Bronchial epithelial cell (primary cell): ENCODE measurements at places on chromosomes 6 and 20.

DNA sequence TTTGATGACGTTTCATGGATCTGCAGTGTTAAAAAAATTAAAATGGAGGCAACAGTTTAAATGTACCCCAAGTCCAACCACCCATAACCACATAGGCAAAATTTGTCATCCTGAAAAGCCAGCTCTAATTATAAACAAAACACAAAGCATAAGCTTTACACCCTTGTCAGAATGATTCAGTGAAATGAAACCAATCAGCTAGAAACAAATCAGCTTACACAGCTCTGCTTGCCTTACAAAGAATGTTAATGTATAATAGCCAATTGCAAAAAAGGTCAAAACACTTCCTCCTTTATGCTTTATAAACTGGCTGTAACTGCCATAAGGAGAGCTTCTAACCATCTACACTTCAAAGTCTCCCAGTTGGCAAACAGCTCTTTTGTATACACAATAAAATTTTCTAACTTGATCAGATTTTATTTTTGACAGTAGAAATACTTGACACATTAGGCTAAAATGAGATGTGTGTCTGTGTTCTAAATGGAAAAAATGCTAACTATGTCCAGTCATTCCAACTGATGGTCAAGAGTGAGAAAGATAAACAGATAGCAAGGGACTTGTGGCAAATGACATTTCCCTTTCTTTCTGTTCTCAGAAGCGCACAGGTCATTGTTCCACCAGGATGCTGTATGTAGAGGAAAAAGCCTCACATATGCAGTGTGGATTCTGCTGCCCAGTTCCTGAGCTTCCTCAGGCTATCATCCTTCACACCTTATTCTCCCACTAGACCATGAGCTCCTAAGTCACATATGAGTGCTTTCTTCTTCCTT is 344.3 kb upstream of the ID4 start:
- DNase-seq = no peak

DNA sequence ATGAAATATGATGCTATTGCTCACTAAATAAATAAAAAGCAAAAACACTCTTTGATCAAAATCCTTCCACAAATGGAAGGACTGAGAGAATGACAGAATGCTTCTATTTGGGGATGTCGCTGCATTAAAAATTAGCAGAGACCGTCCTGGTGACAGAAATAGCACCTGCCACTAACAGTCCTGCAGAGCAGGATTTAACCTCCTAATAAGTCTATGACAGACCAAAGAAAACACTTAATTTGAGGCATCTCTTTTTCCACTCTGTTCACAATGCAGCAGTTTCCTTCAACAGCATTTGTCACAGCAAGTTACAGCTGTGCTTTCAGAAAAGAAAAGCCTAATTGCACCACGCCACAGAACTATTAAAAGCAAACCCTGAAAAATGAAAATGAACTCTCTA is 140.6 kb upstream of the BEND6 start:
- no peak for DNase-seq

DNA sequence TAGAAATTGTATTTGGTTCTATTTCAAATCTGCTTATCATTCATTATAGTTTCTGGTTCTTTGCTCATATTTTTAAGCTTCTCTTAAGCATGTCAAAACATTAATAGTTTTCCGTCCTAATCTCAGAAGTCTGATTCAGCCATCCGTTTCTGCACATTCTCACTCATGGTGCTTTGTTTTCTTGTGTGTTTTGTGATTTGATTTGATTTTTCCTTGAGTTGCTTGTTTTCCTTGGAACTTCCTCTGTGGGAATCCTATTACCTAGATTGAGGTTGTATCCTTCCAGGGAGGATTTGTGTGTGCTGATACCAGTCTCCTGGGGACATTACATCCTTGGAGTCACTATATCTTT is 7.9 kb downstream of the SNX9 start:
- no peak for DNase-seq

GRCh38 chr6:4350567-4351519 is 215.5 kb upstream of the ECI2 start:
- peak; percentile 78 for DNase-seq

DNA sequence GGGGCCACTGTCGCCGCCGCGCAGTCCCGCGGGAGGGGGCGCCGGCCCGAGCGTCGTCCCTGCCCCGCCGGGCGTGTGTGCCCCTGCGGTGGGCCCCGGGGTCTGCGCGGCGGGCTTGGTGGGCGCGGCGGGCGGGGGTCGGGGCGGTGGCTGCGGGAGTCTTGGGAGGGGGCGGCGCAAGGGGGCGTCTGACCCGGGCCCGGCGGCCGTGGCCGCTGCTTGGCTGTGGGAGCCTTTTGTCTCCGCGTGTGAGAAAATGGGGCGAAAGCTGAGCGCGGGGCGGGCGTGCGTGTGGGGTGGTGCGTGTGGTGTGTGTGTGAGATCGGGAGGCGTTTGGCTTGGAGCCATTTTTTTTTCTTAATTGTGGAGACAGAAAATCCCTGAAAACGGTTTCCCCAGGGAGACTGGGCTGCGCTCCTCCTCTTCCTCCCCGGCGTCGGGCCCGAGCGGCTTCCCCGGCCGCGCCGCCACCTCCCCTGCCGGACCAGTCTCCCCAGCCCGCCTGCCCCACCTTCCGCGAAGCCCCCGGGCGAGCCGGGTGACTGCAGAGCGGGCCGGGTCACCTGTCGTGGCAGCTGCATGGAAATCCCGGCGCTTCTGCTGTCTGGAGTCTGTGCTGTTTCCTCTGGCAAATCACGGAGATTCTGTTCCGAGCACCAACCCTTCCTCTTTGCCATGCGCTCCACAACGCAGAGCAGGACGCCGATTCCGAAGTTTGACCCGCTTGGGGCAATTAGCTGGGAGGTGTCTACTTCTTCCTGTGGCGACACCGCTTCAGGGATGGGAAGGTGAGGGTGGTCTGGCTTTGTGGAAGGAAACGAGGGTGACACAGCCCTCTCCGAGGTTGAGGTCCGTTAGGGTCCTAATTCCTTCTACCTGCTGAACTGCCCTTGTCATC is 64.4 kb downstream of the GTF2H5 start:
- peak; percentile 45 for DNase-seq

- no peak for DNase-seq
Measured at GRCh38 chr6:158643836-158644230, 710 bp downstream of the DYNLT1 start.

DNA sequence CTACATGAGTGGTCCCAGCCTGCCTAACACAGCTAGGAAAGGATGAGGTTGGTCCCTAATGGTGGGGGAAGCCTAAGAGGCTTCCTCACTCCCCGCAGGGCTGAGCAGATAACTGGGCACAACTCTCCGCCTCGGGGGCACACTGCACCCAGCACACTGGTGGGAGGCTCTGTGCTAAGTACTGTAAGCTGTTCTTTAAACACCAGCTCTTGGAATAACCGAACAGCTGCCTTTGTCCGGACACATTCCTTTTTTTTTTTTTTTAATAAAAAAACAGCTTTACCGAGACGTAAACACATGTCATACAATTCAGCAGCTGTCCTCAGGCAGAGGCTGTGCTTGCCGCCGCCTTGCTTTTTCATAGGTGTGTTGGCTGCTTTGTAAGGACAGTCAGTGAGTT is 6.9 kb downstream of the PSMG4 start:
- DNase-seq = no peak

DNA sequence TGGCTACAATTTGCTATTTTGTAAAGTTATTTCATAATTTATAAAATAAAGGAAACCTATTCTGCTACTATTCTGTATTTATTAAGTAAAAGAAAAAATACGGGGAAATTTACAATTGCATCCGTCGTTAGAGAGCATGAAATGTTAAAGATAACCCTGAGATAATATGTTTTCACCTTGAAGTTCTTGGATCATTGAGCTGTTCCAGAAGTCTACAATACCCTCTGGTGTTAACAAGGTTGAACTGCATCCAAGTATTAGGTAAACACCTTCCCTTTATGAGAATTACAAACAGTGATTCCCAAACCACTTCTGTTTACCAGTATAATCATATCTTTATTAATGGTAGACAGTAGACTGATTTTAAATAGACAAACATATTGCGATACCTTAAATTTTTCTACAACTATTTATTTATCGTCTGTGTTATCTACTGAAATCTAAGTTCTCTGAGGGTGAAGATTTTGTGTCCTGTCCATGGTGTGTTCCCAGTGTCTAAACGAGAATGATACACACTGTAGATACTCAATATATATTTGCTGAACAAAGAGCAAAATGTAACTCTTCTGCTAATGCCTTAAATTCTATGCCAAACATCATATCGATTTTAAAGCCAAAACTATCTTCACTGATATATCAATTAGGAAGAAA is 28.2 kb downstream of the TBC1D32 start:
- peak; percentile 63 for DNase-seq

DNA sequence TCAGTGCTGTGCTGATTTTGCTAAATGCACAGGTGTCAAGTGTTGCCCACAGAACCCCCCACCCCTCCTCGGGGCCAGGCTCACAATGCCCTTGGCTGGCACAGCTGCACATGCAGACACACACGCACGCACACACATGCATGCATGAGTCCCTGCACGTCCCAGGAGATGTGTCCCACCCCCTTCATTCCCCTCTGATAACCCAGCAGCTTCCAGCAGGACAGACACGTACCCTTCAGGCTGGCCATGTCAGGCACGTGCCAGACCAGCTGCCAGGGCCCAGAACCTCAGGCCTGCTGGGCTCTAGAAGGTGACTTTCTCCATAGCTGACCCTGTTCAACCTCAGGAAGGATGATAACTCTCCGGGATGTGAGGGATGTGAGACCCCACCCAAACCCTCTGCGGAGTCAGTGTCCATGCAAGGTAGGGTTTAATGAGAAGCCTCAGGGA is 44.4 kb downstream of the MRPL14 start:
- DNase-seq = no peak
